Gastroesophageal sphincter (tissue), 4 donors: ENCODE measurements at places on chromosomes 1 and 21. TPM values are rescaled to one million over a fixed set of nuclear protein-coding genes. Genes with fewer than 3 reads are reported as not detected.

- no peak for ATAC-seq
Observed at GRCh38 chr1:190908691-190909090, 431.0 kb upstream of the BRINP3 start.

RGS13 gene
- total RNA-seq: not detected

GRCh38 chr1:246608616-246609376 lies 42.5 kb downstream of the CNST start:
- ATAC-seq: peak; percentile 96

DNA sequence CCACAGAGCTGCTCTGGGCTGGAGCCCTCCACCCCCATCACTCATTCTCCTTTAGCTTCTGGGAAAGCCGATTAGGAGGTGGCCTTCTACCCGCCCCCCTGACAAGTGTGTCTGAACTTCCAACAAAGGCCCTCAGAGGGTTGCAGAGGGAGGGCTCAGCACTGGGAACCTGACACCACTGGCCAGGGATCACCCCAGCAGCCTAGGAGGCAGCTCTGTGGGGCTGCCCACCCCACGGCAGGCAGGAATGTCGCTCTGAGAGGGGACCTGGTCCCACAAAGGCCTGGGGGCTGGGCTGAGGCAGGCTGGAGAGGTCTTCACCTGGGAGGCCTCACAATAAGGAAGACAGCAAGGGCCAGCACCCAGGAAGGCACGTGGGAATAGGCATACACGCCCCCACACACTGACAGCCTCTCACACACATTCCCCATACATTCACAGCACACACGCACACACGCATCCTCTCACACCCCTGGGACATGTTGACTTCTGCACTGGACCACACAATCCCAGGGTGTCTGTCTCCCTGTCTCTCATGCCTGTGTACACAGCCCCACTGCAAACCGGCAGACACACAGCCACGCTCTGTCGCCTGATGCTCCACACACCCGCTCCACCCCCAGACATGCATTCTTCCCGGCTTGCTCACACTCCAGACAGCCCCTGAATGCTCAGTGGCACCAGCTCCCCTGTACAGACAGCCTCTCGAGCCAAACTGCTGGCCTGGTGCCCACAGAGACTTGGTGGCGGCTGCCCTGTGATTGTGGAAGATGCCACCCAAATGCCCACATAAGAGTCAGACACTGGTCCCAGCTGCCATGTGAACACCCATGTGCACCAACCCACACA lies 30.7 kb downstream of the DMBX1 start:
- ATAC-seq: no peak

DNA sequence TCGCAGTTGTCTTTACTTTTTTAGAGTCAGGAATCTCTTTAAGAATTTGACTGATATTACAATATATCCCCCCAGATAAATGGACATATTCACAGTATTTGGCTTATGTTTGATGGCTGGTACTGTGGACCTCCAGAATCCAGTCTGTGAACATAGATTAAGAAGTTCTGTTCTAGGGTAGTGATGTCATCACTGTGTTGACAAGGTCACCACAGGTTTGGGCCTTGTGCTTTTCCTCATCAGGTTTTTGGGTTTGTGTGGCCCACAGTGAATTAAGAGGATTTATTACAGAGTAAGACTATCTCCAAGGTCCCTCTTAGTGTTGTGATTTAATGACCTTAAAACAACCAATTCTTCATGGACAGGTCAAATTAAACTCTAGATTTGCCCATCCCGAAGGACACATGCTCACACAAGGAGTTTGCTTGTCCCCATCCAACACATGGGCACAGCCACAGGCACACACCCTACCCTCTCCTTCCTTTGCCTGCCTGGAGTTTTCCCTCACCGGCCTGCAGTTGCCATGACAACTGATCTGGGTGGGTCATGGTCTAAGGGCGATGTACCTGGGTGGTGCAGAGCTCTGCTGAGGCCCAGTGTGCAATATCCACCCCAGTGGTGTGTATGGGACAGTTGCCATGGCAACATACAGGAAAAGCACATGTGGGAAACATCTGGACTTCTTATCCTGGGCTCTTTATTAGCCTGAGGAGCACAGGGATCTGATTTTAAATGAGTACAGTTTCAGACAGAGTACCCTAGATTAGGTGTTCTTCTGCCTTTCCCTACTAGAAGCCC lies 98.6 kb downstream of the NAV1 start:
- ATAC-seq: no peak

SRGAP2 gene
- total RNA-seq: 38.5 TPM

DNA sequence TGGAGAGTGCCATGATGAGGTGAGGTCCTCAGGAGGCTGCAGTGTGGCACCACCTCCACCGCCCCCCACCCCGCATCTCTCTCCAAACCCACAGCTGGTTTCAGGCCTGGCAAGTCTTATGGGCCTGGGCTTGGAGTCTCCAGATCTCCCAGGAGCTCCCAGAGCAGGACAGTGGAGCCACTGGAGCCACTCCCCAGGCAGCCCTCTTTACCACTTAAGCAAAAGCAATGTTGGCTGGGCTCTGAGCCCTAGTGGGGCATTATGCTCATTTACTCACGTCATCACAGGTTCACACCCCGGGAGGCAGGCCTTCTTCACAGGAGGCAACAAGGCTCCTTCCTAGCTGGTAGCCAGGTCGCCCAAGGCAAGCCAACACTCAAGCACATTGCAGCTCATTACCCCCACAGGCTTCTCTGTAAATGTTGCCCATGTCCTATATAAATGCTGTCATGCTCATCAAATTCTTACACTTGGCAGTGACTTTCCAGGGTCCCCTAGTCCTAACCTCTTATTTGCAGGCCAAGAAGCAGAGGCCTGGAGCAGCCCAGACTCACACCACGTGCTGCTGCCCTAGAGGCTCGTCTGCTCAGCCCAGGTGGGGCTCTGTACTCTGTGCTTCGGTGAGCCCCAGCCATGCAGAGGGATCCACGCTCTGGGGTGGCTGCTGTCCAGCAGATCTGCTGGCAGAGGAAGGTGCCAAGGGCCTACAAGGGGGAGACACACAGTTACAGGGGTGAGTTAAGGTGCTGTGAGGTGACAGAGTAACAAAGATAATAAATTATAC lies 459.3 kb downstream of the MATN1 start:
- ATAC-seq: no peak

GTF2B gene
- total RNA-seq: 42.6 TPM

- peak; percentile 1 for ATAC-seq
Observed at GRCh38 chr1:156281693-156282478, 739 bp downstream of the SMG5 start.

FOXO6 gene
- 1.9 TPM for total RNA-seq

DNA sequence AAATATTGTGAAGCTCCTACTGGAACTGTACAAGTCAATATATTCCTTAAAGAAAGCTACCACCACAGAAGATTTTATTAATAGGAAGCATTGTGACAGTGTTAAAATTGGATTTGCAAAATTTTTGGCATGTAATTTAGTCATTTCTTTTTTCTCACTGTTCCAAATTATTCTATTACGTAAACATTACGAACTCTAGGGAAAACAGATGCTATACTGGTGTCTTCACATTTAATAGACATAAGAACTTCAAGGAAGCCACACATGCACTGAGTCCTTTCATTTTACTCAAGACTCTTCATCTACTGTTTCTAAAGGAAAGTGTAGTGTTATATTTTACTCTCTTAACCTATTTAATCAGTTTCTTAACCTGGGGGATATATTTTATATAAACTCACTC lies 135.4 kb downstream of the HMCN1 start:
- no peak for ATAC-seq

- ATAC-seq: no peak
Observed at GRCh38 chr21:25580912-25581260, 26.4 kb downstream of the MRPL39 start.

DNA sequence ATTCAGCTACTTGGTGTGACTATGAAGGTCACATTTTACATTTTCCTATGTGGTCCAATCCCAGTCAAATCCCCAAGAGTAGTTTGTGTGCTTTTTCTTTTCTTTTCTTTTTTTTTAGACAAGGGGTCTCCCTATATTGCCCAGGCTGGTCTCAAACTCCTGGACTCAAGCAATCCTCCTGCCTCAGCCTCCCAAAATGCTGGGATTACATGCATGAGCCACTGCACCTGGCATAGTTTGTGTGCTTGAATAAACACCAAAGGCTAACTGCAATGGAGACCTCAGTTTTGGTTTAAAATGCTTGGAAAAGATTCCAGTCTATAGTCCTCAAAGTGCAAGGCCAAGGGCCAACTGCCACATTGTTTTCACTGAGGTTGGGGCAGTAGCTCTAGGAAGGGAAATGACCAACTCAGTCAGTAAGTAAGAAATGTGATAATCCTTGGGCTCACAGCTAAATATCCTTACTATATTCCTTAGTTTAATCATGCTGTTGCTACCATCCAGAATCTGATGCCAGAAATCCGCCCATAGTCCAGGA lies 38.6 kb downstream of the EIF2B3 start:
- no peak for ATAC-seq

TRIM45 gene
- 1.3 TPM for total RNA-seq

GRCh38 chr1:81708250-81708649 lies 92.5 kb upstream of the ADGRL2 start:
- no peak for ATAC-seq

DNA sequence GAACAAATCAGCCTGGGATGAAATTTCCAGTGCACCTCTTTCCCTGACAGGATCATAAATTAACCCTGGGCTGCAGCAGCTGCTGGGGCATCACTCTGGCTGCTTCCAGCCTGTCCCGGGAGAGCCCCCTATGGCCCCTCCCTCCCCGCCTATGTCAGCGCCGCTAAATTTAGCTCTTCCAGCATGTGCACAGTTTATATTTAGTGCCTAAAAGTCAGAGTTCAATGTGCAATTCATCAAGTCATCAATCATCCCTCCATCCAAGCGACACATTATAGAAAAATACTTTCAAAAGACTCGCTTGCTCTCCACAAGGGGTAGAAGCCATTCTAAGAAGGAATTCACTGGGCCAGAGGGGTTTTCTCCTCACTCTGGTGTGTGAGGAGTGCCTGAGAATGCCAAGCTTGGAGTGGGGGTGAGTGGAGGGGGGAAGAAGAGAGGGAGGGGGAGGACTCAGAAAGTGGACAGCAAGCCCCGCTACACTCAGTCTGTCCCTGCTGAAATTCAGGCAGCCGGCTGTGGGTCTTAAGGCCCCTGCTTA lies 37.4 kb downstream of the XCL1 start:
- peak; percentile 67 for ATAC-seq

DNA sequence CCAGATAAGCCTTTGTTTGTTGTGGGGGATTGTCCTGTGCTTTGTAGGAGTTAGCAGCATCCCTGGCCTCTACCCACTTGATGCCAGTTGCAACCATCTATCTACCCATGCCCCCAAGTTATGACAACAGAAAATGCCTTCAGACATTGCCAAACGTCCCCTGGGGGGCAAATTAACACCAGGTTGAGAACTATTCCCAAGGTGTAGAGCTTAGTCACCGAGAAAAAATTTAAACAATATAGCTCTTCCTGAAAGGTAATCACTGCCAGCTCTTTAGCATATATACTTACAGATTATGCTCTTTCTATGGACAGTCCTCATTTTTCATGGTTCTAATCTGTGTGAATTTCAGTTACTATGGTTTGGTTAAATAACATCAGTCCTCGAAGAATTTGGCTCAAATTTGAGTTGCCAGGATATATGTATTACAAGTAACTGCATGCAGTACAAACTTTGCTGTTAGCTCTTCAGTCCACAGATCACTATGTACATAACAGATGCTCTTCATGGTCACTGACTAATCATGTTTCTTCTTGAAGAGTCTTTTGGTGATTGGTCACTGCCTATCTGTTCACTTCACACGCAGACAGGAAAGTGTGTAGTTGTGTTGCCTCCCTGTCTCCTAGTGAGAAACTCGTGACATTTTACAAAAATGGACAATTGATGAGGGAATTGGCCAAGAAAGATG lies 25.2 kb downstream of the MAPKAPK2 start:
- no peak for ATAC-seq

DNA sequence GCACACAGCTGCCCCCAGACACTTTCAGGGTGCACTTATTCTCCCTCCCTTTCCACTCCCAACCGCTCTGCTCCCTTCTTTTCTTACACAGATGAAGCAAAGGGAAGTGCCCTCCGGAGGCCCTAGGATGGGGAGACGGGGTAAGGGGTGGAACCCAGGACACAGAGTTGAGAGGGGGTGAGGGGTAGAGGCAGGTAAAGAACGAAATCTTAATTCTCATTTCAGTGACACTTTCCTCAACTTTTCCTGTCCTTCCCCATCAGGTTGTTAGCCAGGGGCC lies 12.8 kb downstream of the PLEKHO1 start:
- no peak for ATAC-seq

KIF2C gene
- 2.2 TPM for total RNA-seq

ZNF683 gene
- not detected for total RNA-seq

DNA sequence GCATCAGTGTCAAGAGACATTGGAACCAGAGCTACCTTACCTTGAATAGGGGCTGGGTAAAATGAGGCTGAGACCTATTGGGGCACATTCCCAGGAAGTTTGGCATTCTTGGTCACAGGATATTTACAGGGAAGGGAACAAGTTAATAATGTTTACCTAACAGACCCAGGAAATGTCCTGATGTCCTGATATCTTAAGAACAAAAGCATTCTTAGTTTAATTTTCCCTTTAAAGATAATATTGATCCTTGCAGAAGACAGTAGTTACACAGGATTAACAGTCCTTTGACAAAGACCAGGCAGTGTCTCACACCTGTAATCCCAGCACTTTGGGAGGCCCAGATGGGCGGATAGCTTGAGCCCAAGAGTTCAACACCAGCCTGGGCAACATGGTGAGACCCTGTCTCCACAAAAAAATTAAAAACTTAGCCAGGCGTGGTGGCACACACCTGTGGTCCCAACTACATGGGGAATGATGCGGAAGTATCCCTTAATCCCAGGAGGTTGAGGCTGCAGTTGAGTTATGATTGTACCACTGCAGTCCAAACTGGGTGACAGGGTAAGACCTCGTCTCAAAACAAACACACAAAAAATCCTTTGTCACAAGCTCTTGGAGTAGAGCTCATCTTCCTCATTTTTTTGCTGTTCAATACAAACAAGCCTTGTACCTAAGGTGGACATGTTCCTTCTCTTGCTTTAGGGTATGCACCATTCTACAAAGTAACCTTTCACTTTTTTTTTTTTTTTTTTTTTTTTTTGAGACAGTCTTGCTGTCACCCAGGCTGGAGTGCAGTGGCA lies 1.3 kb upstream of the TOMM20 start:
- ATAC-seq: no peak

- ATAC-seq: peak; percentile 66
Observed at GRCh38 chr1:25503551-25504426, 39.6 kb upstream of the LDLRAP1 start.

GRCh38 chr1:148263906-148264255 lies 111.8 kb upstream of the NBPF11 start:
- peak; percentile 7 for ATAC-seq
